Right cardiac atrium (tissue), 5 donors: ENCODE measurements at places on chromosomes 5 and 9. TPM values are rescaled to one million over a fixed set of nuclear protein-coding genes. Genes with fewer than 3 reads are reported as not detected.

Gene GMCL2
- not detected for total RNA-seq

Gene SPINK13
- not detected for total RNA-seq

Gene LHFPL2
- 21.4 TPM for total RNA-seq

Gene PCDHAC1
- 0.11 TPM for total RNA-seq

Gene GDF9
- total RNA-seq: not detected

Gene IL4
- not detected for total RNA-seq

Gene SLC36A2
- total RNA-seq: not detected
